ENCODE measurements at places on chromosomes 12 and 14. TPM values are rescaled to one million over a fixed set of nuclear protein-coding genes. Genes with fewer than 3 reads are reported as not detected.

The SYNE3 gene
- total RNA-seq, result 0.96 TPM

The FOXG1 gene
- total RNA-seq, result not detected

- DNase-seq, result no peak
Measured at GRCh38 chr12:131066886-131067490, 113.3 kb downstream of the ADGRD1 start.

DNA sequence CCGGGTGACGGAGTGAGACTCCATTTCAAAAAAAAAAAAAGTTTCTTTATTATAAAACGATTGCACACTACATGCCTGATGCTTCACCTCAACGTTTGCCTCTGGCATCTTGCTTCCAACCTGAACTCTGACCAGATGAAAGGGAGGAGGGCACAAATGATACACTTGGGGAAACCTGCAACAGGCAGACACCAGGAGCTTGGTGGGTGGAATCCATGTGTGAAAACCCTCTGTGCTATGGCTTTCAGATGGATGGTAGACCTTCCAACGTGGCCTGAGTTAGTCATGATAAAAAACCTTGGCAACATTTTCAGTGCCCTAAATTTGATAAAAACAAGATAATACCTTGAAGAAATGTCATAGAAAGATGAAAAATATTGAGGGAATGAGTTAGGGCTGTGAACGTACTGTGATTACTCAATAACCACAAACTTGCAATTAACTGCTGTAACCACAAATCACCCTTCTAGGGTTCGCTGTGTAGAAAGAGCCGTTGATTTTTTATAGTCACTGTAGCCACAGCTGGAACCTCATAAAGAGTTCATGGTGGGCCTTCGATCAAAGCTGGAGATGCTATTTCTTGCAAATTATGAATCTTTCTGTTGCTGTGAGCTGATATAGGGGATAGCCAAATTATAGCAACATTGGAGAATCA is 26.1 kb upstream of the GZMB start:
- DNase-seq, result no peak

GRCh38 chr12:52537101-52537500 is 15.8 kb downstream of the KRT71 start:
- DNase-seq, result no peak

GRCh38 chr12:33314223-33314622 is 125.4 kb downstream of the SYT10 start:
- DNase-seq, result no peak

GRCh38 chr12:68391937-68392336 is 59.8 kb upstream of the MDM1 start:
- no peak for DNase-seq

- DNase-seq, result no peak
Measured at GRCh38 chr12:92378682-92379479, 233.2 kb upstream of the BTG1 start.

- DNase-seq, result no peak
Measured at GRCh38 chr12:120061575-120062214, 54.9 kb downstream of the RAB35 start.

The TTC7B gene
- total RNA-seq, result 56.4 TPM

DNA sequence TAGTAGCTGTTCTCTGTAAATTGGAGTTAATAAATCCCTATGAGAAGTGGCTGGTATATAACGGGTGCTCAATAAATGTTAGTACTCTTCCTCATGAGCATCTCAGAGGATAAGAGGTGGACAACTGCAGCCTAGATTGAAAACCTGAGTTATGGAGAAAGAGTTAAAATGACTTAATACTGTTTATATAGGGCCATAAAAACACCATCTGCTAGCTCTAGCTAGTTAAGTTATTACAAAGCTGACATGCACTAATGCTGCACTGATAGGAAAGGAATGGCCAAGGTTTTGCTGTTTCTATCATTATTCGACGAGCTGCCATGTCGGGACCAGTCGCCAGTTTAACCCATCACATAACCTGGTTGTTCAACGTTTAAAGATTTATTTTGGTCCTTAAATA is 72.0 kb upstream of the SEL1L start:
- no peak for DNase-seq

DNA sequence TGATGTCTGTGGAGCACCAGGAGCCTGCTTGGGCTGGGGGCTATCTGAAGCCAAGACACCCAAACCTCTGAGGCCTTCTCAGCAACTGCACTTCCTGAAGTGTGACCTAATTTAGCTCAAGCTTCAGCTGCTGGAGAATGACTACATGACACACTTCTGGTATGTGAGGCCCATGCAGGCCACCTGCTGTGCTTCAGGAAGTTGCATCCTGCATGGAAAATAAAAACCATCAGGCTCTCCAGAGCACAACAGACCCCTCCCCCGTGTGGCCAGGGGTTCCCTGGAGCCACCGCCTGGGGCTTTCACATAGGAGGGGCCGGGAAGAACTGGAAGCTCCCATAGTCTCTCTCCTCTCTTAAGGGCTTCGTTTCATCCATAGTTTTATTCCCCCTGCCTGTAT is 217.7 kb downstream of the SLC15A4 start:
- DNase-seq, result no peak

DNA sequence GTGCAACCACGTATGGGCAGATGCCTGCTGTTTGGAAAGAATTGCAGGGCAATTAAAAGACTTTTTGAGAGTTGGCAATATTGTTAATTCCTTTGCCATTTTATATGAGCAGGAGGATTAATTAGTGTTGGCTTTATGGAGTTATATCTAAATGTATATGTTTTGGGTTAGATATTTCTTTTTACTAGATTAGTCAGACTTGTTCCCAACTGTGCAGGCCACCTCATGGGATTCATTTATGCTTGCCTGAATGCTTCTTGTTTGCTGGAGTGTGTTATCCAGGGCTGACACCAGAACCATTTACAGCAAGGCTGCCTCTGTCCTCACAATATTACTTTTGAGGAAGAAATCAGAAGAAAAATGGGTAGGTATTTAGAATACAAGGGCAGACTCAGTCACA is 192.5 kb downstream of the KTN1 start:
- no peak for DNase-seq

GRCh38 chr12:40988824-40989223 is 199.3 kb upstream of the PDZRN4 start:
- DNase-seq, result no peak

GRCh38 chr12:132147423-132148367 is 3.4 kb downstream of the NOC4L start:
- DNase-seq, result no peak
